Glutamatergic neuron (in vitro differentiated cells): ENCODE measurements at places on chromosomes 5 and 9.

- H3K36me3 ChIP-seq = peaks cover 6% of the 10 kb centered on the region
- H3K4me1 ChIP-seq = no peaks in the 10 kb centered on the region
- peaks cover 3% of the 10 kb centered on the region for H3K27me3 ChIP-seq
- H3K4me3 ChIP-seq = no peak overlapping the region
Measured at GRCh38 chr9:107809871-107810460, 320.4 kb upstream of the KLF4 start.

GRCh38 chr9:8424786-8425410, 625.3 kb upstream of the DMAC1 start:
- DNase-seq = no peak
- no peak overlapping the region for H3K27ac ChIP-seq
- H3K36me3 ChIP-seq = peaks cover 10% of the 10 kb centered on the region
- no peak overlapping the region for H3K4me3 ChIP-seq
- H3K4me1 ChIP-seq = peaks cover 2% of the 10 kb centered on the region
- peaks cover 1% of the 10 kb centered on the region for H3K27me3 ChIP-seq

GRCh38 chr9:4344946-4345345, 45.1 kb upstream of the GLIS3 start:
- DNase-seq = no peak
- no peak overlapping the region for H3K4me3 ChIP-seq
- no peak overlapping the region for H3K27ac ChIP-seq
- H3K4me1 ChIP-seq = peaks cover 4% of the 10 kb centered on the region

DNA sequence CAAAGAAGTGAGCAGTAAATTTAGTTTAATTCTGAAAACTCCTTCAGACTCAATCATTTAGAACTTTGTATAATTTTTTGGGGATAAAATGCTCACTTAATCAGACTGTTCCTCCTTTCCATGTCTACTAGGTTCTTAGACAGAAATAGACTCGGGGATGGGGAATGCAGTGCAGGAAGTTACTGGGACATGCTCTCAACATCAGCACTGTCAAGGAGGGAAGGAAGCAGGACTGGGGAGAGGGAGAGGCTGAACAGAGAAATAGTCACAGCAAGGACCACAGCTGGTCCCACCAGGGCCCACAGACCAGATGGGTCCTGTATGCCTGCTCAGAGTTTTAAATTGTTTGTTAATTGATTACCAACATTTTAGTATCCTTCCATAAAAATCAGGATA, 310.1 kb upstream of the MSX2 start:
- DNase-seq = no peak
- H3K36me3 ChIP-seq = peaks cover 5% of the 10 kb centered on the region
- H3K27ac ChIP-seq = no peak overlapping the region
- H3K4me3 ChIP-seq = peak overlapping the region; percentile 23

GRCh38 chr5:1381370-1382247, 36.7 kb upstream of the CLPTM1L start:
- peaks cover 8% of the 10 kb centered on the region for H3K4me1 ChIP-seq
- H3K27me3 ChIP-seq = peaks cover 15% of the 10 kb centered on the region
- peaks cover 14% of the 10 kb centered on the region for H3K36me3 ChIP-seq
- no peak for DNase-seq
- no peak overlapping the region for H3K4me3 ChIP-seq
- no peak overlapping the region for H3K27ac ChIP-seq

GRCh38 chr9:112176524-112176923, 1.4 kb upstream of the SUSD1 start:
- H3K27me3 ChIP-seq = peaks cover 5% of the 10 kb centered on the region
- H3K36me3 ChIP-seq = peaks cover 5% of the 10 kb centered on the region
- peak overlapping the region; percentile 86 for H3K4me3 ChIP-seq
- no peak for DNase-seq
- H3K27ac ChIP-seq = no peak overlapping the region
